Activated CD4-positive, alpha-beta T cell treated with anti-CD3 and anti-CD28 coated beads for 1 hour (primary cell): ENCODE measurements at places on chromosomes 6 and 20.

GRCh38 chr6:108295676-108296075, 822 bp downstream of the AFG1L start:
- DNase-seq: no peak

DNA sequence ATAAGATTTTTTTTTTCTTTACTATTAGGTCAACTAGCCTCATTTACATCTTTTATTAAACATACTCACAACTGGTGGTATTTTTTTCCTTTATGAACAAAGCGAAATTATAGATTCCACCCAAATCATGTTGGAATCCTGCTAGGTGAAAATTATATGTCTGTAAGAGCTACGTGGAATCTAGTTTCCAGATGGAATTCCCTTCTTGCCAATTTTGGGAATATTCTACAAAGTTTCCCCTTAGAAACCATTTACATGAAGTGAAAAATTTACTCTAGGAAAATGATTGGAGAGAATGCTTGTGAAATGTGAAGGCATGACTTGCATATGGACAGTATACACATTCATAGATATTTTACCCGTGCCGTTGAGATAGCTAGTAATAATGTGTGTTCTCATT, 1111.3 kb downstream of the KIF16B start:
- no peak for DNase-seq

DNA sequence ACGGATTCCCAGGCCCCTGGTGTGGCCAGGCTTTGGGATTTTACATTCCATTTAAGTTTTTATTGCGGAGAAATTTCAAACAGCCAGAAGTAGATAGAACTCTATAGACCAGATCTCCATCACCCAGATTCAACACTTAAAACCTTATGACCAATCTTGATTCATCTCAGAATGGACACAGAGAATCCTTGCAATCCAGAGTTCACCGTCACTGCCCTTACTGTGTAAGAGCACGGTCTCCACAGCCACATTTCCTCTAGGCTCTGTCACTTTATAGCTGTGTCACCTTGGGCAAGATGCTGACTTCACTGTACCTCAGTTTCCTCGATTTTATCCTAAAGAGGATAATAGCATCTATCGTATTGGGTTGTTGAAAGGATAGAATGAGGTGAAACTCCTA, 979 bp downstream of the ZNF133 start:
- DNase-seq: no peak

DNA sequence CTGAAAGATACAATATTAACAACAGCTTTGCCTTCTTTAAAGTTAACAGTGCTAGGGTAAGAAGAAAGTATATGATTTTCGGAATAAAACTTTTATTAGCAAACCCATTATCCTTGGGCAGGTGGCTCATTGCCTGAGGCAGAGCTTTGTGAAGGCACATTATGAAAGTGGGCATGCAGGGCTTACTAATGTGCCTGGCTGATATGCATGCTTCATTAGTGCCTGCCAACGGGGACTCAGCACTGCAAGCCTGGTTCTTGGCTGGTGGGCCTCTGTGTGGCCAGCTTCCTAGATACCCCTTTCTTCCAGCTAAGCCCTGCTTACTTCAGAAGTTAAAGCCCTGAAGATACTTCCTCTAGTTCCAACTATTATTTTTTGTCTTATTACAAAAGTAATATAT, 481.6 kb downstream of the ADGRB3 start:
- DNase-seq: no peak

GRCh38 chr20:39474879-39475278, 512.7 kb downstream of the DHX35 start:
- DNase-seq: no peak

DNA sequence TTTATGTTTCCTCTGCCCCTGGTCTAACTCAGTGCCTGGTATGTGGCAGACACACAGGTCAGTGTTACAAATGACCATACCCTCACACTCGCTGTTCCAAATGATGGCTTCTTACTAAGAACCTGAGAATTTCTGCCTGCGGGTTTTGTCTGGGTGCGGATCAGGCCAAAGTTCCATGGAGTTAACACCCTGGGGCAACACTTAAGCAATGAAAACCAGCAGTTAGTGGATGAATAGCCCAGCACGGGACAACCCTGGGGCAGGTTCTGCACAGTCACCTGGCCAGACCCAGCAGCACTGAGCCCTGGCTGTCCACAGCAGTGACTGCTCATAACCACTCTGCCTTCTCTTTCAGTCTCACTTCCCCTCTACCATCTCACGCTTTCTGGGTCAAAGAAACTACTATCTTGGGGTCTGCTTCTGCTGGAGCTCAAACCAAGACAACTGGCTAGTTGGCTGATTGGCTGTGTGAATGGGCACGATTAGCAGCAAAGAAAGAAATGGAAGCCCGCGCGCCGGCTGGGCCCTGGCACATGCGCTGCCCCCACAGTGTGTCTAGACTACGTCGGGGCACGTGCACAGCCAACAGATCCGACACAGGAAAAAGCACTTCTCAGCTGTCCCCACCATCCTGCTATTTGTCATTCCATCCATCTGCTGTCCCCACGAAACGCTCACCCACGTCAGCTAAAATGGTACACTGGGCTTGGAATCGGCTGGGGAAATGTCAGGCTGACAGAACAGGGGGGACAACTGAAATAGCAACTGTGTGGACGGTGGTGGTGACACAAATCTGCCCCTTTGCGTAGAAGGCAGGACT, 36.6 kb downstream of the MGME1 start:
- no peak for DNase-seq

DNA sequence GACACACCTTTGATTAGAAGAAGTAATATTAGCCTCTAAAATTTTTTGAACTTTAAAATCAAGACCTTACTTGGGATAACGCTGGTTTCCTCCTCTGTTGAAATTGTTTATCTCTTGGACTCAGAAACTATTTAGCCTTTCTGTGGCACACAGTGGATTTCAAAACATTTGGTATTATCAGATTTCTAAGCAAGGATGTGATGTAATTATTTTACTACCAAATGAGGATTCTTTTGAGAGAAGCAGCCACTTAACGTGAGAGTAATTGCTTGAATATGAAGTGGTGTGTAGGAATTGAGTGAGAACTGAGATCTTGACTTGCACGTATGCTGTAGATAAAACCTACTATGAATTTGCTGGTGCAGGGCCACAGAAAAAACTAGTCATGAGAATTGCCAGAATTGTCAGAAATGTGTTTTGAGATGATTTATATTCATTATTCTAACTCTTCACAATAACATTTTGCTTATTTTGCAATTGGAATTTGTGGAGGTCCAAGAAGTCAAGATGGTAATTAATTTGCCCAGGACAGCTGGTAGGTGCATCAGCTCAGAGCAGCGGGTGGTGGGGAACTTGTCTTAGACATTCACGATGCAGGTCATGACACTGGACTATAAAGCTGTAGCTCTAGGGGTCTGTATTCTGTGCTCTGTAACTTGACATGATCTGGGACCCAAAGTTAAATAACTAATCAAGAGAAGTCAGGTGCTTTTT, 53.4 kb downstream of the AKAP12 start:
- DNase-seq: no peak

DNA sequence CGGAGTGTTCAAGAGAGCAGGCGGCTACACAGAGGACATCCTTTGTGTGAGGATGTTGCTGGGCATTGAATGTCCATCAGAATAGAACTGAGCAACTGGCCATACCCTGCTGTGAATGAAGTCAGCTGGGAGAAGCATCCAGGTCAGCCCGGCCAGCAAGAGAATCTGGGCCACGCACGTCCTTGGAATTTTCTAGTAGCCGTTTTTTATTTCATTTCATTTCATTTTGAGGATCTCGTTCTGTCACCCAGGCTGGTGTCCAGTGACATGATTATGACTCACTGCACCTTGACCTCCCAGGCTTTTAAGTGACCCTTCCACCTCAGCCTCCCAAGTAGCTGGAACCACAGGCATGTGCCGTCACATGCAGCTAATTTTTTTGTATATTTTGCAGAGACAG, 97.9 kb downstream of the SSR1 start:
- DNase-seq: no peak

GRCh38 chr6:100504786-100505737, 40.3 kb upstream of the SIM1 start:
- DNase-seq: no peak

GRCh38 chr6:23349521-23350147, 776.4 kb upstream of the NRSN1 start:
- DNase-seq: no peak

GRCh38 chr6:166446146-166446545, 63.4 kb upstream of the MPC1 start:
- no peak for DNase-seq

GRCh38 chr6:92376691-92377090, 1042.7 kb downstream of the EPHA7 start:
- no peak for DNase-seq

GRCh38 chr20:23526850-23527249, 35.9 kb downstream of the CST8 start:
- no peak for DNase-seq

GRCh38 chr6:13395272-13396237, 67.2 kb upstream of the TBC1D7 start:
- no peak for DNase-seq

DNA sequence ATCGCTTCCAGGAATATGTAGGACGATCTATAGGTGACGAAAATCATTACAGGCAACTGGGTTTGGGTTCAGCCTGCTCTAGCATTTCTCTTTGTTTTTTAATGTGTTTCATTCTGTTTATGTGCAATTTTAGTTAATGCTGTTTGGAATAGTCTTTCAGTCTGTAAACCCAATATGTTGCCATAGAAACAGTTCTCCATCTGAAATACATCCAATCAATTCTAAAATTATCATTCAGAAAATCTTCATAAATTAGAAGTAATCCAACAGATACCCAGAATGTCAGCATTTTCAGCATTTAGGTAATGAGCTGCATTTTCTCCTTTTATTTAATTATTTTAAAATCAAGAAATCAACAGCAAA, 34.8 kb upstream of the COL9A1 start:
- no peak for DNase-seq

- no peak for DNase-seq
These were observed 82.4 kb upstream of the TGM3 start for GRCh38 chr20:2213401-2213800.
